ENCODE measurements at places on chromosomes 2 and 18.
A peak's percentile ranks its signal among the peaks of the same experiment; 100 is the strongest.

DNA sequence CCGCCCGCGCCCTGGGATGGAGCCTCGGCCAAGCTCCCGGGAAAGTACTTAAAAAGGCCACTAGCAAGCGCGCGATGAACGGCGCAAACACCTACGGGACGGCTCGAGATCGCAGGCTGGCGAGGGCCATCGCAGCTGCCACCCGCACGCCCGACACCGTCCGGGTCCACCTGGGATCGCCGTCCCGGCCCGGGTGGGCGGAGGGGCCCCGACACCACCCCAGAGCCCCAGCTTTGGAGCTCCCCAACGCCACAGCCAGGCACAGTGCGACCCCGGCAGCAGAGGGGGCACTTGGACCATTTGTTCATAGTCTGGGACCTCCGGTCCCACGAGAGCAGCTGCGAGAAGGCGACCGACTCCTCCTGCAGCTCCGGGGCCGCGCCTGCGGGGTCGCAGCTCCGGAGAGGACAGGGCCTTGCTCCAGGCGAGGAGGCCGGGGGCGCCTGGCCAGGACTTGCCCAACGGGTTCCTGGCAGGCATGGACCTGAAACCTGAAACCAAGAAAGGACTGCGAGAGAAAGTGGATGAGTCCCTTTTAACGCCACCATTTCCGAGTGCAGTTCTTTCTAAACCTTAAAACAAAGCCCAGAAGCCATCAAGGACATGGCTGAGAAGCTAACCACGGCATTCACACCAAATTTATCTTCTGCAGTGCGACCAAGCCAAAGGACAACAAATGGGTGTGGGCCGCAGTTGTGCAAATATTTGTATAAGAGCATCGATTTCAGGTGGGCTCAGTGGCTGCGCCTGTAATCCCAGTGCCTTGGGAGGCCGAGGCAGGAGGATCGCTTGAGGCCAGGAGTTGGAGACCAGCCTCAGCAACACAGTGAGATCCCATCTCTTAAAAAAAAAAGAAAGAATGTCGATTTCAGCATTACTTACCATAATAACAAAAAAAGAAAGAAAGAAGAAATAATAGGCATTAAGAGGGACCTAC, 54.0 kb upstream of the IMP4 start:
- no peak for DNase-seq

GRCh38 chr2:43294973-43295603, 68.7 kb upstream of the ZFP36L2 start:
- peak; percentile 7 for DNase-seq

DNA sequence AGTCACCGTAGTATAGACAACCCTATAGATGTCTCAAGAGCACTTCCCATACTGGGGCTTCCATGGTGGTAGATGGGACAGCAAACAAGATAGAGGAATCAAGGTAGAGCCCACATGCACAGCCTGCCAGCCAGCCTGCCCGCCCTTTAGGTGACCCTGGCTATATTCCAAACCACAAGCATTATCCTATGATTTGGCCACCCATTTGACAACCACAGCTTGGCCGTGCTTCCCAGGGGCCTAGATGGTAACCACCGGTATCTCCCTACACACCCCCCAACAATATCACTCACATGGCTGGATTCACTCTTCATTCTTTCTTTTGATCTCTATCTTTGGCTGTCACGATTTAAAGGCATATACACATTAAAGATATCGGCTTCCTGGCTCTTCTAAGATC, 85.3 kb downstream of the CDK15 start:
- peak; percentile 64 for DNase-seq

DNA sequence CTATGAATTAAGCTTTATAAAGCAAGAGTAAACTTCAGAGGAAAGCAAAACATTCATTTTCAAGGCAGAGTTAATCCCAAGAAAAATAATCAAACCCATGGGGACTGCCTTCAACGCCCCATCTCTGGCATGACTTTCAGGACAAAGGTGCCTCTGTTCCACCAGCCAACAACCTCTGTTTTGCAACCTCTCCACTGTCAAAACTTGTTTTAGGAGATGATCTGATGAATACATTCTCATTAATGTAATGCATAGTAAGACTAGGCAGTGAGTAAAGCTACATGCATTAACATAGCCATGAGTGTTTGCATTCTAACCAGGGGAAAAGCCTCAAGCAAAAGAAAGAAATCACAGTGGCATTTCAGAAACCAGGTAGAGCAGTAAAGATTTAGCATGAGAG, 357.0 kb downstream of the FBXO15 start:
- no peak for DNase-seq

DNA sequence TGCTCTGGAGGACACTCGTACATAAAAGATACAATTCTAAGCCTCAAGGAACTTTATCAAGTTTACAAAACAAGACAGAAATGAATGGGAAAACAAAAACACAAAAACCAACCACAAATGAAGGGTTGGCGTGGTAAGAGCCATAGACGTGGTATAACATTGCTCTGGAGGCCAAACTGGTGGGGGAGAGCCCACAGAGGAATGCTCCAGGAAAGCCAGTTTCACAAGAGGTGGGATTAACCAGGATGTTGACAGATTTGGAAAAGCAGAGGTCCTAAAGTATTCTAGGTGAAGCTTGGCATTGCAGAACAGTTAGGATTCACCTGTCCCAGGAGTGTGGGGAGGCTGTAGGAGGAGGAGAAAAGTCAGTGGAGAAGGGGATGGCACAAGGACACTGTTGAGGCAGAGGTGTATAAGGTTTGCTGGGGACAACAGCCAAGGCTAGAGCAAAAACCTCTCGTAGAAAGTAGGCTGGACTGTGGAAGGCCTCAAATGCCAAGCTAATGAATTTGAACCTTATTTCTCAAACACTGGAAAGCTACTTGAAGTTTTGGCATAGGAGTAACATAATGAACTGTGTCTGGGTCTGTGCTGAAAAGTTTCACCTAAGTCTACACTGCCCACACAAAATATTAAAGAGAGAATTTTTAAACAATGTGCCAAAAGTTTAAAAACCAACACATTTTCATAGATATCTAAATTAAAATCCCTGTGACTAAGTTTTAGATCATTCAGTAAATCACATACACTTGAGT, 135.1 kb downstream of the THADA start:
- DNase-seq = no peak

DNA sequence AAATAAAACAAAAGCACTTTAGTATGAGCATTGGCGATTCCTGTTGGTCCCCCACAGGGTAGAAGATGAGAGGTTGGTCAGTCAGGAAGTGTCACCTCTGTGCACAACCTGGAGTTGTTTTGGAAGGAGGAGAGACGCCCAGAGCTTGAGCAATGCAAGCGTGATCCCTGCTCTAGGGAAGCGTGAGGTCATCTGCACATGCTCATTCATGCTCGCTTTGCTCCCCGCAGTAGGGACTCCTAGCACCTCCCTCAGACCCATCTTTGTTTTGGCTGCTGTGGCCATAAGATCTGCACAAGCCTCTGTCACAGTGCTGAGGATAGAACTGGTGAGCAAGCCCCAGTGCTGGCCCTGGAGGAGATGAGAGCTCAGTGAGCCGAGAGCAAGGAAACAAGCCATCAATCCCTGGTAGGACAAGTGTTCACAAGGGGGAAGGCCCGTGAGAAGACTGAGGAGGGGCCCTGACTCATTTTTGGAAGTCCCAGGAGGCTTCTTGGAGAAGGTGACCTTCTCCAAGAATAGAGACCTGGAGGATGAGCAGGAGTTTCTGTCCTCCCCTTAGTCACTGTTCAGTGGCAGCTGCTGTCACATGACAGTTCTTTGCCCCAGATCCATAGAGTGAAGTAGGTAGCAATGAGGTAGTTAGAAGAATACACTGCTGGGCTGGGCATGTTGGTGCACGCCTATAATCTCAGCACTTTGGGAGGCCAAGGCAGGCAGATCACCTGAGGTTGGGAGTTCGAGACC, 13.3 kb upstream of the ATP8B1 start:
- no peak for DNase-seq

- DNase-seq = no peak
These were observed 1.6 kb downstream of the PRKAG3 start for GRCh38 chr2:218829868-218830451.

DNA sequence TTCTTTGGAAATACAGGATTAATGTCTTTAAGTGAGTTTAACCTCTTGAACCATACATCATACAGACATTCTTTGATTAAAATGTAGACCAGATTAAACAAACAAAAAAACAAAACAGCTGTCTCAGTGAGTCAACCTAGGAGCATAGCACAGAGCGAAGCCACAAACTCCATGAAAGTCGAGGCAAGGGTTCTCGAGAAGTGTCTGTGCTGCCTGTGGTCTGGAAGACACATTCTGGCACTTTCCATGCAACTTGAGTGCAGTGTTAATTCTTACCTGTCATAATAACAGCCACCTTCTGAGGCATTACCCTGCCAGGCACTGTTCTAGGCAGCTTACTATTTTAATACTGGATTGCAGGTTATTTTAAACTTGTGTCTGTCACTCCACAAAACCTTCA, 435.5 kb upstream of the MMADHC start:
- no peak for DNase-seq

- DNase-seq = no peak
These were observed 38.6 kb downstream of the SNED1 start for GRCh38 chr2:241036964-241037421.

- DNase-seq = peak; percentile 65
These were observed 8.5 kb downstream of the RAB17 start for GRCh38 chr2:237581751-237582746.

DNA sequence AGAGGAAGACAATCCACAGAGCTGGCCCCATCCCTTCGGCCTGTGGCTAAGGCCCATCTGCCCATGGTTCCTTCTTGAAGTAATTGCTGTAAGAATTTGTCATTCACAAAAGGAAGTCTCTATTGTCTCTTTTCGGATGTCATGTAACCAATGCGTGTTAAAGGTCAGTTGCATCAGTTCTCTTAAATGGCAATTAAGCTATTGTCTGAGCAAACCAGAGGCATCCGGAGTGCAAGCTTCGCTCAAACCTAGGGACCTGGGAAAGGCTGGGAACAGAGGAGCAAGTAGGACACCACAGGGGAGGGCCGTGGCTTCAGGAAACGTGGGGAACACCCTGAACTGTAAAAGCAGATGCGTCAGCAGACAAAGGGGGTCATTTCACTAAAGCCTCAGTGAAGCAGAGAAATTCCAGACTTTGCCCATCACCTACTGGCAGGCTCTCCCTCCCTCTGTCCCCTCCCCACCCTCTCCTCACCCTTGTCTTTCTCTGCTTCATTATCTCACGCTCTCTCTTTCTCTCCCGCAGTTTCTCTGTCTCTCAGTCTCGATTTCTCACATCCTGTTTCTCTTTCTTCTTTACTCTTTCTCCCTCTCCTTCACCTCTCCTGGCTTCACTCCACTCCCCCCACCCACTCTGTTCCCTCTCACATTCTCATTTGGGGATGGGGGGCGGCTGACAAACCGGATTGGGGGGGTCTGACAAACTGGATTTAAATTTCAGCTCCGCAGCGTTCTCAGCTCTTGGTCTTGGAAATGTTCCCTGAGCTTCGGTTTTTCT, 204.6 kb upstream of the TNP1 start:
- DNase-seq = no peak

GRCh38 chr18:75884728-75885127, 457.2 kb upstream of the SMIM21 start:
- peak; percentile 4 for DNase-seq

GRCh38 chr2:176931588-176932563, 280.7 kb upstream of the HNRNPA3 start:
- DNase-seq = peak; percentile 35

DNA sequence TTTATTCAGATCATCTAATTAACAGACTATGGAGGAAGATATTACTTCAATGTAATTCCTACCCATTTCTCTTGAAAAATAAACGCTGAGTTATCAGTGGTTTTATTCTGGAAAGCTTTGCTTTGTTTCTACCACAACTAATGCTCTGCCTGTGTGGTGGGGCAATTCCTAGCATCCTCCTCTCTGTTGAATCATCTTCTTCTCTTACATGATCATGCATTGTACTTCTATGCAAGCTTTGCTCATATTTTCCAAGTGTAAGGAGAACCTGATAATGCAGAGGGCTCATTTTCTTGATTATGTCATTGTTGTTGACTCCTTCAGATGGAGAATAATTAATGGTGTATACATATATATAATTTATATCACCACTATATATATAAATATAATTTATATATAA, 46.7 kb downstream of the CCDC195 start:
- DNase-seq = no peak

GRCh38 chr2:173715441-173715840, 249.7 kb downstream of the SP3 start:
- no peak for DNase-seq

- peak; percentile 47 for DNase-seq
These were observed 153.6 kb downstream of the DSEL start for GRCh38 chr18:67362906-67363305.

GRCh38 chr2:74587664-74588277, 33.3 kb downstream of the DOK1 start:
- DNase-seq = peak; percentile 91
